ENCODE measurements at places on chromosomes 2 and 18.

GRCh38 chr2:170322140-170322766 lies 144.3 kb downstream of the MYO3B start:
- DNase-seq, result no peak

DNA sequence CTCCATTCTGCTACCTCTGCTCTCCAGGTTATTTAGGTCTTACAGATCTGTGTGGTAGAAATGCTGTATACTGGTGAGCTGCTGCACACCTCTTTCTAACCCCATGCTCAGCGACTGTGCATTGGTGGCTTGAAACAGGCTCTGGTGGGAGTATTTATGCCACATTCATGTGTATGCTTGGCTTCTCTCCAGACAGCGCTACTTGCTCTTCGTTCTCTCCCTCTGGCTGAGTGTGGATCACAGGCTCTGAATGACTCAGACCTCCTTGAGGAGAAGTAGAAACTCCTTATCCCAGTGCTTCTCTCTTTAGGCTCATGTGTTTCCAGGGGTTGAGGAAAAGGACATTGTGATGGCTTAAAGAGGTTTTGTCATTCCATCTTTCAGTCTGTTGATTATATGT lies 54.9 kb downstream of the FHOD3 start:
- DNase-seq, result no peak

GRCh38 chr2:69944756-69945155 lies 16.7 kb downstream of the ASPRV1 start:
- no peak for DNase-seq

DNA sequence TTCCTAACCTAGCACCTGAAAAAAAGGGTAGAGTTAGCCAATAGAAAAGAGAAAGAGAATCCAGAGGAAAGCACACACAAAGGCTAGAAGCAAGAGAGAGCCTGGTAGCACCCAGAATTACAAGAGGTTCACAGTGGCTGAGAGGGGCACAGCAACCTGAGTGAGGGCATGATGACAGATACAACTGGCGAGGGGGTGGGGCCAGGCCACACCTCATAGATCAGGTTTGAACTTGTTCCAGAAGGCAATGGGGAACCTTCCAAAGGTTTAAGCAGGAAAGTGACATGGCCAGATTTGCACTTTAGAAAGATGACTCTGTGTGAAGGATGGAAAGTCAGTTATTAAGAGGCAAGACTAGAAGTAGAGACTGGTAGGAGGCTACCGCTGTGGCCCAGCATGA lies 148.0 kb downstream of the TTC32 start:
- DNase-seq, result no peak

- DNase-seq, result no peak
Measured at GRCh38 chr2:136057802-136058140, 60.2 kb downstream of the CXCR4 start.

DNA sequence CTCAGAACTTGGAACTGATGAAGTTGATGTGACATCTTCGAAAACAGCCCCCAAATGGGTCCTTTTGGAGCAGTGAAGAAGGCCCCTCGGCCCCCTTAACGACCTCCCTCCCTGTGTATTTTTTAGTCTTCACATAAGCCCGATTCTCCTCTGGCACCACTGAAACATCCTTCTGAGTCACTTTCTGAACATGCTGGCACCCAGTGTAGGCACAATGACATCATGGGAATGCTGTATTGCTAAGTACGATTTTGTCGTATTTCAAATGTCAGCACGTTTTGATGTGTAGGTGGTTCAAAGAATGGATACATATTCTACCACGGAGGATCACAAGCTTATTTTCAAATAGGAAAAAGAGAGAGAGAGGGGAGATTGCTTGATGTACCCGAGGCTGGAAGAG lies 111.7 kb upstream of the RIOK3 start:
- DNase-seq, result no peak

DNA sequence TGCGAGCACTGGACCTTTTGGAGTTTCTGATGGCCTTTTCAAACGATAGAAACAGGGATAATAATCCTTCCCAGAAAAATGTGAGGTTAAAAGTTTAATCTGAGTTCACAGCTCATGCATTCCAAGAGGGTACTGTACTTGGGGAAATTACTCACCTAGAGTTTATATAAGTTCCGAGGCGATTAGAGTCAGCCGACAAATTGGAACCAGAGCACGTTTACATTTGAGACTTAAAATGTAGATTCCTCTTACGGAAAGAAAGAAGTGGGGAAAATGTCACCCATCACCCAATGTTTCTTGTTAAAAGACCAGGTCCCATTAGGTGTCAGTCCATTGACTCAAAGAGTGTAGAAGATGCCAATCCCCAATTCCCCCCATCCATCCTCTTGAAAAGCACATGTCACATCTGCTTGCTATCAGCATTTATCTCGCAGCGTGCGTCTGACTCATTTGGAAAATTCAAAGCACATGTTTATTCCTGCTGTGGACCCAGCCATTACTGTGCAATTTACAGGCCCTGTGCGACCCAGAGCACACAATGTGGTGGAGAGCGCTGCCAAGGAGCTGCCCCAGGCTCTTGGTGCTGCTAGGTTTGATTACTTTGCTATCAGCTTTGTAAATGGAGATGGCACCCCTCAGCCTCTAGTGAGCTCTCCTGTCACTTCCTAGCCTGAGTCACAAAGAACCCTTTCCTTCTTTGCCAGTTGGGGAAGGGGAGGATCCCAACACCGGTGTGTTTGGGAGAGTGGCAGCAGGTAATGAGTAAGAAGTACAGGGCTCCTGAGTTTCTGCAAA lies 104.8 kb downstream of the COLEC12 start:
- DNase-seq, result no peak

DNA sequence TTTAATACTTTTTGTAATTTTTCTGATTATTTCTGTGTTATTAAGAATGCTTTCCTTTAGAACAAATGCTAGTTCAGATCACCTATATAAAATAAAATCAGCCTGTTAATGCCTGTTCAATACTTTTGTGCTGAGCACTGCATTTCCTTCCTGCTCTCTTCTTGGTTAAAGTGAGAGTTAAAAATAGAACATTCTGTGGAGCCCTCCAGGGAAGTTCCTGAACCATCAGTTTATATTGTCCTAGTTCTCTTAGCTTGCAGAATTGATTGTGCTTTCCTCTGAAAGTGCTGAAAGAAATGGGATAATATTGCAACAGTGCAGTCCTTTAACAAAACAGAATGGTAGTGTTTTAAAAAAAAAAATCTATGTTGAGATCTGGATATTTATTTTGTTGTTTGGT lies 74.6 kb upstream of the UBXN4 start:
- DNase-seq, result no peak

DNA sequence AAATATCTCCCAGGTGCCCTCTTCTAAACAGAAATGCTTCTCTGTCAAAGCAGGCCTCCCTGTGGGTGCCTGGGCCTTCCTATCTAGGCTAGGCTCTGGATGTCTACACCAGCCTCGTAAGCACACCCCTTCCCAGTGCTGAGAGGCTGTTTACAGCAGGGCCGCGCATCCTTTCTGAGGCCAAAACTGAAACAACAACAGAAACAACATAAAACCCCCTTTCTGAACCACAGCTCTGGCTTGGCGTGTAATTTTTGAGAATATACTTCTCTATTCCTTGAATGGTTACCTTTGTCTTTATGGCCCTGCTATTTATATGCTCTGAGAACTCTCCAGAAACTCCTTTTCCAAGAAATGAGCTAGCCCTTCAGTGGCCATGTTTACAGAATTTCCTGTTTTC lies 118.4 kb downstream of the BCL2L11 start:
- DNase-seq, result no peak

DNA sequence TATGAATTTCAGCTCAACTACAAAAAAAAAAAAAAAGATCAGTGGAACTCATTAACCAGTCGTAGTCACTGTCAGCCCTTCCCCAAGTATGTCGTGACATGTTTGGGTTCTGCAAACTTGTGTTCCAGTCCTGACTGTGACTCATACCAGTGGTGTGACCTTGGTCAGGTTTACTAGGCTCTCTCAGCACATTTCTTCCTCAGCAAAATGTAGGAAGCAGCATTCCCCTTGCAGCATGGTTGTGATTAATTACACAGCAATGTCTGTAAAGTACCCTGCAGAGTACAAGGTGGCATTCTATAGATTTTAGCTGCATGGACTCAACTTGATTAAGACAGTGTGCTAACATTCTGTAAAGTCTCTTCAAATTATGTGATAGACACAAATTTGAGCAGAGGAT lies 156.9 kb downstream of the LAMA1 start:
- no peak for DNase-seq

GRCh38 chr2:2530334-2530733 lies 199.3 kb upstream of the MYT1L start:
- DNase-seq, result no peak

- DNase-seq, result no peak
Measured at GRCh38 chr18:70377317-70377799, 88.5 kb downstream of the SOCS6 start.

GRCh38 chr18:902229-902628 lies 2.4 kb upstream of the ADCYAP1 start:
- no peak for DNase-seq

DNA sequence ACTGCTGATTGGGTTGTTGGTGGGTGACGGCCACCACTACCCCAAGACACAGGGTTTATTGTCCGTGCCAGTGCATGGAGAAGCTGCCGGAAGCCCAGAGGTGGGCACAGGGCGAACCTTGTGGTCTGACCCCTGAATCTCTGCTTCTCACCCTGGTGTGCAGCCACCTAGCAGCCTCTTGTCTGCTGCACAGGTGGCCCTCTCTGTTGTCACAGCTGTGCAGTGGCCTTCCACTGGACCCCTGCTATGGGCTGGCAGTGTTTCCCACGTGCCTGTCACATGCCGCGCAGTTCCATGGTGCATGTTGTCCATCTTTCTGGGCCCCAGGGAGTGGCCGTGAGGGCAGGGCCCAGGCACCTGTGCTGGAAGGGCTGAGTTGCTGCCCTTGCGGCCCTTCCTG lies 15.2 kb downstream of the ATG4B start:
- DNase-seq, result no peak

DNA sequence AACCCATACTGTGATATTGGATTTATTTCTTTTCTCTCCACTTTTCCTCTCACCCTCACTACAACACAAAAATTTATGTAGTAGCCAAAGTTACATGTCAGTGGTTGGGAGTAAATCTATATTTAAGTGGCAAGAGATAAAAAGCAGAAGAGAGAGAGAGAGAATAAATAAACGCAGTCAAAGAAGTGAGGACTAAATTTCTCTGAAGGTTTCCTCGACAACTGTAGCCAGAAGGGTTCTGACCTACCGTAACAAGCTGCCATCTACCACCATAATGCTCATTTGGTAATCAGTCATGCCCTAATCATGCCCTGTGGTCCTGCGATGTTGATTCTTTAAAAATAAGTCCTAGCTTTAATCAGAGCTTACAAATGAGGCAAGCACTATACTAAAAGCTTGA lies 9.1 kb downstream of the ARHGAP28 start:
- no peak for DNase-seq

DNA sequence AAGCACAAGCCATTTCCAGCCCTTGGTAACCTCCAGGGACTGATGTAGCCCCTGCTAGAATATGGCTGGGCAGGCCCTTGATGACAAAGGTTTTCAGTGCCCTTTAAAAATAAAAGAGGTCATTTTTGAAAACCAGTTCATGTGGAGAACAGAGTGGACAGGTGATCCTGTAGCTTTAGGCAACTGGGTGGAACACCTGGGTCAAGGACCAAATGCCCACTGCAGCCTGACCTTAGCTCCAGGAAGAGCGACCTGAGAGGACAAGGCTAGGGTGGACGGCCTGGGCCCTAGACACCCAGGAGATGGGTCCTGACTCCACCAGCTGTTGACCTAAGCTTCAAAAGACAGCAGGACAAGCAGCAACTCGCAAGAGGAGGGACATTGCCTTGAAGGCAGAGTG lies 116.6 kb downstream of the LIPG start:
- no peak for DNase-seq

GRCh38 chr2:237310515-237311114 lies 103.3 kb downstream of the COL6A3 start:
- DNase-seq, result no peak

- no peak for DNase-seq
Measured at GRCh38 chr18:61957801-61958516, 65.2 kb upstream of the RNF152 start.

GRCh38 chr2:120246546-120247300 lies 5.9 kb upstream of the RALB start:
- no peak for DNase-seq

DNA sequence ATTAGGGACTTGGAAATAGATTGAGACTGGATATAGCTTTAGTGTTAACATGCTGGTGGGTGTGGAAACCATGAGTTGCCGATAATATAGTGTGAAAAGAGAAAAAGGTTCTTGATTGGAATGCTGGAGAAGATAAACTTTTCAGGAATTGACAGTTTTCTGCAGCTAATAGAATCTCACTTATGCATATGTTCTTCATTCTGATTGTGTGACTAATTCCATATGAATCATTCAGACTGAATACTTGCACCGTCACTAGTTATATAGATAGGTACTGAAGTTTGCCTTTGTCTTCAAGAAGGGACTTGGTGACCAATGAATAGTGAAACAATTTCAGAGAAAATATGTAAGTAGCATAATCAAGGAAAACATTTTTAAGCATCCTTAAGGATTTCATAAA lies 225.7 kb upstream of the FOSL2 start:
- no peak for DNase-seq

DNA sequence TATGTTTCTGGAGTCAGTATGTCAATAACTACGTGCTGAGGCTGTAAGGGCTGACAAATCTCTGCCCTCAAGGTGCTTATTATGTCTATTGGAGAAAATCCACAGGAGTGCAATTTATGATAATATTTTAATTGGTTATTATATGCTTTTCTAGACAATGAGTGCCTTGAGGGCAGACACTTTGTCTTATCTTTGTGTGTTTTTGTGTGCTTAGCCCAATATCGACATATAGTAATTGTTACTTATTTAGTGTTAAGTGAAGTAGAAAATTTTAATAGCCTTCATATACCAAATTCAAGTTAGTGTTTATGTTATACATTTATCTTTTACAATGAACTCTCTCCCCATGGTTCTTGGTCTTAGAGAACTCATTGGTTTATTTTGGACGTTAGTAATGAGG lies 118.9 kb downstream of the WDR7 start:
- DNase-seq, result no peak

- DNase-seq, result no peak
Measured at GRCh38 chr2:197280015-197280702, 30.4 kb downstream of the ANKRD44 start.

DNA sequence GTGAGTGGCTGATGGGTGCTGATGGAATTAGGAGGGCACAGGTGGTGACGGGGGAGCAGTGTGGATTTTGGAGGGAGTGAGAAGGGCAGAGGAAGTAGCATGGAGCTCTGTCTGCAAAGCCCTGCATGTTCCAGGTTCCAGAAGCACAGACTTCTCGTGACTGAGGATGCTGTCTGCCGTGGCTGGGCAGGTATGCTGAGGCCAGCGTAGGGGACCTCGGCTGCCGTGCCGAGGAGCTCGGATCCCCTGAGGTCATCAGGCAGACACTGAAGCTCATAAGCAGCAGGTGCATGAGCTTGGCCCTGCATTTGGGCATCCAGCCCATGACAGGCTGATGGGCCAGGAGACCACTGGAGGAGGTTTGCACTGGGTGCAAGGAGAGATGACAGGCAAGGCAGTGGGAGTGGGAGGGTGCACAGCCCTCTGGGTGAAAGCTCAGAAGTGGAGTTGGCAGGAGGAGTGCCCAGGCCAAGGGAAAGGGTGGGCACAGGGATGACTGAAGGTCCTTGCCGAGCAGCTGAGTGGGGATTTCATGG lies 215.3 kb downstream of the SH3RF3 start:
- DNase-seq, result no peak
